Liver (tissue), 10 donors: ENCODE measurements at places on chromosomes 7 and 10. TPM values are rescaled to one million over a fixed set of nuclear protein-coding genes. Genes with fewer than 3 reads are reported as not detected.

GRCh38 chr10:112535531-112535951, 88.5 kb downstream of the VTI1A start:
- DNase-seq, result no peak

DNA sequence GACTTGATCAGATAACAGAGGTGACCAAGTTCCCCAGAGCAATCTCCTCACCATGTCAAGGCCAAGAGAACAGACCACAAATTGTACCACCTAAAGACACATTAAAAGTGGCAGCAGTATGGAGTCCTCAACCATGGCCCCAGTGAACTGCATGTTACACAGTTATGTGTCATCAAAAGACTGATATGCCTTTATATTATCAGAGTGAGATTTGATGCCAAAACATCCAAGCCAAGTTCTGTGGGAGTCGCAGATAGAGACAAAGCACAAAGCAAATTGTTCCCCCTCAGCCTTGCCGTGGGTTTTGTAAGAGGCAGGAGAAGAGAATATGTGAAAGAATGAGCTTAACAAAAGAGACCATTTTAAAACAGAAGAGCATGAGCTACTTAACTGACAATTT, 39.2 kb upstream of the TES start:
- no peak for DNase-seq

The BLOC1S2 gene
- 25.5 TPM for total RNA-seq

DNA sequence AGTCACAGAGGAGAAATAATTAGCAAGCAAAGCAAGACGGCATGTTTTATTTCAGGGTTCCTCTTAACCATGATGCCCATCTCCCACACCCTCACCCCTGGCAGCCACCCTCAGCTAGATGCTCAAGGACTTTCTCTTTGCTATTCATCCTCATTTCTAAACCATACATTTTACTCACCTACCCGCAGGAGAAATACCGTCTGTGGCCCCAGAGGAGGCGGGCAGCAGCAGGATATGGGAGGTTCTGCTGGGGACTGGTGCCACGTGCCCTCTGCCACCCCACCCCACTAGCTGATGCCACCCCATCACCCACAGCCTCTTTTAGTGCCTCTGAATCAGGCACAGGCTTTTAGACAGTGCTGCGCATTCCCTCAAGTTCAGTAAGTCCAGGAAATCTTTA, 168.7 kb upstream of the ITGB1 start:
- DNase-seq, result no peak

GRCh38 chr7:94123136-94123535, 119.0 kb upstream of the BET1 start:
- no peak for DNase-seq

DNA sequence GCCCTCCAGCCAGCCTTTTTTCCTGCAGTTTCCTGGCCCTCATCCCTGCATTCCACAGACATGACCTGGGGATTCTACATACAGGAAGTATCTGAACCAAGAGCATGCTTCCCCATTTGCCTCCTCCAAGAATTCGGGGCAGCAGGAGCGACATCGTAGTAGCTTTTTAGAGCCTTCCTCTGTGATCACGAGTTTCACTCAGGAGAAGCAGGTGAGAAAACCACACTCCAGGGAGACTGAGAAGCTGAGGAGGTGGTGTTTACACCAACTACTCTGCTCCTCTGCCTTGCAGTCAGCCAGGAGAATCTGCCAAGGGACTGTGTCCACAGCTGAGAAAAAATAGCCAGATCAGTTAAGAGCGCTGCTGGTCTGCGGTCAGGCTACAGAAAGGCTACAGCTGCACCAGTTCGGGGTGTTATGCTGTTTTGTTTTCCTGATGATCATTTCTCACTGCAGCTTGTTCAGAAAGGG, 54.1 kb downstream of the HSPA12A start:
- no peak for DNase-seq

DNA sequence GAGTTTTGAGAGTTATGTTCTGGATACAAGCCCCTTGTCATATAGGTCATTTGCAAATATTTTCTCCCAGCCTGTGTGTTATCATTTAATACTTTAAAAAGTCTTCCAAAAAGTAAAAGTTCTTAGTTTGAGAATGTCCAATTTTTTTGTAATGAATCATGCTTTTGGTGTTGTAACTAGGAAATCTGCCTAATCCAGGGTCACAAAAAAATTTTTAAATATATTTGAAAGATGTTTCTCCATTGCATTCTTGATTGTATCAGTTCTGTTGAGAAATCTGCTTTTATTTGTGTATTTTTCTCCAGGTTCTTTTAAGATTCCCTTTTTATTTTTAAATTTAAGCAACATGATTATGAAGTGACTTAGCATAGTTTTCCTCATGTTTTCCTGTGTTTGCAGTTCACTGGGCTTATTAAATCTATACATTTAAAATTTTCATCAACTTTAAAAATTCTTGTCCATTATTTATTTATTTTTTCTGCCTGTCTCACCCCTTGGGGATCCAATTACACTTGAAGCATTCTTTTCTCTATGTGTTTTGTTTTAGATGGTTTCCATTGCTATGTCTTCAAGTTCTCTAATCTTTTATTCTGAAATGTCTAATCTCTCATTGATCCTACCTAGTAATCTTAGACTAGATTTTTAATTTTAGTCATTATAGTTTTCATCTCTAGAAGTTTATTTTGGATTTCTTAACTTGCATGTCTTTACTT, 47.0 kb downstream of the CCDC71L start:
- DNase-seq, result no peak

DNA sequence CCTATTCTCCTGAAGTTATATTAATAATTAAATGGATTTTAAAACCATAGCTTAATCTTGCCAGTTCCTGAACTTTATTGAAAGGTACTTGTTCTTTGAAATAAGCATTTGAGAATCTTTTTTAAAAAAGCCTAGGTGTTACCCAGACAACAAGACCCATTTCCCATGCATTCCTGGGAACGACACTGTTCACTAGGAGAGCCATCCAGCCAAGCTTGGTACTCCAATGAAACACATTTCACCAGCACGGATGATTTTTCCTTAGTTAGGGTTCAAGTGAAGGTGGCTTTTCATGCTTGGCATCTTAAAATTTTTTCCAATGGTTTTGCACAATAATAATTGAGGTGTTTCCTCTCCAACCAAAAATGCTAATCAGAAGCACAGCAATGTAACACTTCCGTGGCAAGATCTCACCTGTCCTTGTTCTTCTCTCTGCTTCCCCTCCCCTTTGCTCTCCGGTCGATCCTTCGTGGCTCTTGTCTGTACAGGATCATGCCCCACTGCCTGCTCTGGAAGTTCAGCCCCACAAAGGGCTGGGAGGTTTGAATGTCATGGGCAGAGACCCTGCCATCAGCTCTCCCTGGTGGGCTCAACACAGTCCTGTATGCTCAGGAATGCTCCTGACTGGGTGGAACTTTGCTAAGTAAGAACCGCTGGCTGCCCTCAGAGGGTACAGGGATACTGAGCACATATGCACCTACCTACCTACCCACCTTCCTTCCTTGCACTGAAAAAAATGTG, 69.7 kb upstream of the AQP1 start:
- DNase-seq, result no peak

DNA sequence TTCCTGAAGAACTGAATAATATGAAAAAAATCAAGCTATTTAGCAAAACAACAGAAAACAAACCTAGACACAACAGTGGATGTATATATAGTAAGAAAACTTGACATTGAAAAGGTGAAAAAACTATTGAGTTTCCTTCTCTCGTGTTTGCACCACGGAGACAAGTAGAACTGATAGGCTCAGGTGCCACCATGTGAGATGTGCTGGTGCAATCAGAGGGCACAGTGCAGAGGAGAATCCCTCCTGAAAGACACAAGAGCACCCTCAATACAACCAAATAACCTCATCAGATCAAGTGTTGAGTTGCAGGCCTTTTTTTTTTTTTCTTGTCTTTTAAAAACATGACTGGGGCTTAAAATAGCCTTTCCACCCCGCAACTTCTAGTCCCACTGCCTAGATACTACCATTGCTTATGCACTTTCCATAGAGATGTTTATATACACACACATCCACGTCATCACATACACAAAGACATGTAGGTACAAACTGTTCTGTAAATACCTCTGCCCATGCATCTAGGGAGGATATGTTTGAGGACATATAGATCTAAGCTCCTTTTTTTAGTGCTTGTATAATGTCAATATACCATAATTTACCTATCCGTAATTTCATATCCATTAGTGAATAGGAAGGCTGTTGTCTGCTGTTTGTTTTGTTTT, 54.1 kb downstream of the UBE2H start:
- DNase-seq, result no peak

The TMEM229A gene
- total RNA-seq, result 0.23 TPM

- DNase-seq, result no peak
These were observed 644.4 kb downstream of the GRM8 start for GRCh38 chr7:126608339-126608776.

The MICU1 gene
- 47.4 TPM for total RNA-seq

GRCh38 chr10:7011994-7012393, 398.8 kb downstream of the SFMBT2 start:
- no peak for DNase-seq

GRCh38 chr10:68666280-68666760, 54.7 kb upstream of the CCAR1 start:
- DNase-seq, result no peak

- DNase-seq, result no peak
These were observed 30.4 kb downstream of the LAMB4 start for GRCh38 chr7:108099713-108100112.

GRCh38 chr7:112990624-112991023, 96.0 kb downstream of the GPR85 start:
- no peak for DNase-seq

DNA sequence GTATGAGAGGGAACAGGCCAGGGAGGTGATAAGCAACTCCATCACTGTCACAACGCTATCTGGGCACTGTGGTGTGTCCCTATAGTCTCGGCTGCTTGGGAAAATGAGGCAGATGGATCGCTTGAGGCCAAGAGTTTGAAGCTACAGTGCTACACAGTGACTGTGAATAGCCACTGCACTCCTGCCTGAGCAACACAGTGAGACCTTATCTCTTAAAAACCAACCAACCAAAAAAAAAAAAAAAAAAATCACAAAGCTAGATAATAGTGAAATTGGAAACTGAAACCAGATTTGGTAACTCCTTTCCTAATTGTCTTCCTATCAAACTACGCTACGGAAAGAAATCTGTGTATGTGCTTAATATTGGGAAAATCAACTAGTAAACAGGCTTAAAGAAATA, 14.1 kb downstream of the MICU1 start:
- DNase-seq, result no peak

GRCh38 chr7:147311336-147311735, 1194.7 kb downstream of the CNTNAP2 start:
- DNase-seq, result no peak

DNA sequence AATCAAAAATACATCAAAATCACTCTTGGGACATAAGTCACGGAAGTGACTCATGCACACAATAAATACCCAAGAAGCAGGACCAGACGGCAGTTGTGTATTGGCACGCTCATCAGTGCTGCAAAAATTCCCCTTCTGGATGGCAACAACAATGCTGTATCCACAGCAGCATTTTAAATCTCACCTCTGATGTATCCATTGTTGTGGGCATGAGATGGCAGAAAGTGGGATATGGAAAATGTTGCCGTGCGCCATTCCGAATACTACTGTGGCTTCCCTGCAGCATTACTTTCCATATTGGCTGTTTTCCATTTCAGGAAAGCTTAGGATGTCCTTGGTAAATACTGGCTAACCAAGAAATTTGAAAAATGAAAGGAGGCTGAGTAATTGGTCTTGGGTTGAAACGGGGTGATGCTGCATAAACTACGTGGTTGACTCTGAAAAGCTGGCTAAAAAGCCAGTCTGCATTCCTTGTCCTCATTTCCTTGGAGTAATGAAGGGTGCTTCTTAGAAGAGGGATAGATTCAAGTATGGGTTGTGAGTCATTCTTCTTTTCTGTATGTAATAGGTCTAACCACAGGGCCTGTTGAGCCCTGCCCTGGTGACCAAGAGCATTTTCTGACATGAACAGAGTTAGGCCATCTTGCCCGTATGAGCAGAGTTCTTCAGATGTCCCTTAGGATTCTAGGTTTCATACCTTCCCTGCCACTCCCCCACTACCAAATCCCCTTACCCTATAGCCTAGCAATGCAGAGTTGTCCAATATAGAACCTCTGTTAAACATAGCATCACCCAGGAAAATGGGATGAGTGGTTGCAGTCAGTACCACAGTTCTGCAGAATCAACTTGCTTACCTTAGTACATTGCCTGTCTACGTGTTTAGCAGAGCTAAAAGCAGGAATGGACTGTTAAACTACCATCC, 36.3 kb upstream of the TOMM7 start:
- no peak for DNase-seq

- no peak for DNase-seq
These were observed 42.8 kb upstream of the NUB1 start for GRCh38 chr7:151298765-151299164.

- DNase-seq, result no peak
These were observed 33.0 kb downstream of the SH2B2 start for GRCh38 chr7:102319671-102320070.

The SLC39A12 gene
- 0.05 TPM for total RNA-seq

The NUP42 gene
- 35.8 TPM for total RNA-seq

DNA sequence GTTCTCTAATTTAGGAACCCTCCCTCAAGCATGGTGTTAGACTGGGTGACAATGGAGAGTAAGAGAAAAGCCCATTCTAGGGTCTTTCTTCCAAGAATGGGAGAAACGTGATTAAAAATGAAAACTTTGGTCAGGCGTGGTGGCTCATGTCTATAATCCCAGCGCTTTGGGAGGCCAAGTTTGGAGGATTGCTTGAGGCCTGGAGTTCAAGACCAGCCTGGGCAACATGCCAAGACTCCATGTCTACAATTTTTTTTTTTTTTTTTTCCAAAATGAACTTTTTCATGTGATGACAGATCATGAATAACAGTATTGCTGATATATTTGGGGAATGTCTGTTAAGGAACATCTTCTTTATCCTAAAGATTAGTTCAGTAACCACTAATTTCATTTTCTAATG, 194.6 kb downstream of the MLLT10 start:
- DNase-seq, result no peak

- DNase-seq, result no peak
These were observed 101.8 kb upstream of the PITRM1 start for GRCh38 chr10:3274414-3274813.

- no peak for DNase-seq
These were observed 11.9 kb upstream of the GTF2IRD1 start for GRCh38 chr7:74441801-74442200.

The CALCR gene
- not detected for total RNA-seq

The ANKRD2 gene
- not detected for total RNA-seq

- DNase-seq, result no peak
These were observed 68.5 kb upstream of the ANKRD1 start for GRCh38 chr10:90989378-90989777.

DNA sequence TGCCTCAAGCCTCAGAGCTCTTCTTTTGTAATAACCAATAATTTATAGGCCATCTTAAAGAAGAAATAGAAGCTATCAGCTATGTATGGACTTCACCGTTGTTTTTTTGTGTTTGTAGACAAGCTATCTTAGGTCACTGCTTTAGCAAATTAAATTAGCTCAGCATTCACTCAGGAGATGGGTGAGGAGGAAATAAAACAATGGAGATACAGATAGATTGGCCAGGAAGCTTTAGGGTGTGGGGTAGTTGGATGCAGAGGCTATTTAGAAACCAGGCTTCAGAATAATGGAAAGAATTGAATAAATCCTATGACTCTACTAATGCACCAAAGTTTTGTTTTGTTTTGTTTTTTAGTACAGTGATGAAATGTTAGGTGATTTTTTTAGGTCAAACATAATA, 66.1 kb downstream of the MDFIC start:
- DNase-seq, result no peak

The PHTF2 gene
- total RNA-seq, result 6.2 TPM
